ENCODE measurements at places on chromosomes 3 and 15. TPM values are rescaled to one million over a fixed set of nuclear protein-coding genes. Genes with fewer than 3 reads are reported as not detected.

DNA sequence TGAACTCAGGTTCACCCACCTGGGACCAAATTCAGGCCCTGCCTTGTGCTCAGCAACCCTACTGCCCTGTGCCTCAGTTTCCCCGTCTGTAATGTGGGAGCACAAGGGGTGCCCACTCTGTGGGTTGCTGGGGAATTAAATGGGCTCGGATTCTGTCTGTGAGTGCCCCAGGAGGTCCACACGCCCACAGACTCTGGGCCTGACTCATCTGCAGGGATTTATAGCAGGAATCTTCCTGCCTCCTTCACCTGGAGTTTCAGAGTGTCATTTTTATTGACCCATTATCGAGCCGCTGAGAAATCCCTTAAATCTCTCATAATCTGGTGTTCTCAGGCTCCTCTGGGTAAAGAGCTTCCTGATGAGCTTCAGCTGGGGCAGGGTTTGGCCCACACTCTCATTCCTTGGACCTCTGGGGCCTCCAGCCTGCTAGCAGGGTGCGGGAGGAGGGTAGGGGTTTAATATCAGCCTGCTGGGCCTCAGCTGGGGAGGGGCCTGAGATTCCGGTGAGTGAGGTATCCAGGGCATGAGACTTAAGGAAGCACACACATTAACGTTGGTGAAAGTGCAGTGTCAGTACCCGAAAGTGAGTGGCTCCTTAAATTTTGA, 16.4 kb downstream of the C3orf18 start:
- no peak for DNase-seq

GRCh38 chr3:190345027-190345821, 23.0 kb upstream of the CLDN1 start:
- DNase-seq = no peak

DNA sequence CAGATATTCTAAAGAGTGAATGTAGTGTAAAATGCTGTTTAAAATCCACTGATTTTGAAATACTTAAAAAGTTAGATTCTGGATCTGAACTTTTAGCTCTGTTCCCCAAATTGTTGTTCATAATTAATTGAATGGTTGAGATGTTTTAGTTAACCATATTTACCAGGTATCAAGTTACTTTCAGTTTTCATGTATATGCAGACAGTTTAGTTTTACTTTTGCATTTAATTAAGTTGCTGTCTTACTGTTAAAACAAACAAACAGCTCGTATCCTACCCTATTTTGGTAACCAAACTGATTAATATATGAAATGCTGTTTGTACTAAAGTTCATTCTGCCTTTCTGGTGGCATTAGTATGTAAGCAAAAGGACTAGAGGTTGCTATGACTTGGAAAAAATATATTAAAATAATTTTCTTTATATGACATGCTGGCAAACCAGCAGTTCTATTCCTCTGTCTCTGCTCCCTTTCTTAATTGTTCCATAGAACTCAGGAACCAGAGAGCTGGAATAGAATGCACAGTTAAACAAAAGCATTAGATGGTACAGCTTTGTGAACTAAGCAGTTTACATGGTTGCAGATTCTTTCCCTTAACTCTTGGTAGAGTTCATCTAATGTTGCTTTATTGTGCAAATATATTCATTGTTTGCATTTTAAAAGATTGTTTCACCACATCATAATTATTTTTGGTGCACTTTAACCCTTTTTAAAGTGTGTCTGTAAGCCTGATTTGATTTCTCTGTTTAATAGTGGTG, 39.5 kb upstream of the SCAANT1 start:
- DNase-seq = no peak

GRCh38 chr3:132222868-132223538, 94.2 kb upstream of the ACP3 start:
- no peak for DNase-seq

GRCh38 chr3:193870376-193871219, 265.4 kb upstream of the HES1 start:
- no peak for DNase-seq

DNA sequence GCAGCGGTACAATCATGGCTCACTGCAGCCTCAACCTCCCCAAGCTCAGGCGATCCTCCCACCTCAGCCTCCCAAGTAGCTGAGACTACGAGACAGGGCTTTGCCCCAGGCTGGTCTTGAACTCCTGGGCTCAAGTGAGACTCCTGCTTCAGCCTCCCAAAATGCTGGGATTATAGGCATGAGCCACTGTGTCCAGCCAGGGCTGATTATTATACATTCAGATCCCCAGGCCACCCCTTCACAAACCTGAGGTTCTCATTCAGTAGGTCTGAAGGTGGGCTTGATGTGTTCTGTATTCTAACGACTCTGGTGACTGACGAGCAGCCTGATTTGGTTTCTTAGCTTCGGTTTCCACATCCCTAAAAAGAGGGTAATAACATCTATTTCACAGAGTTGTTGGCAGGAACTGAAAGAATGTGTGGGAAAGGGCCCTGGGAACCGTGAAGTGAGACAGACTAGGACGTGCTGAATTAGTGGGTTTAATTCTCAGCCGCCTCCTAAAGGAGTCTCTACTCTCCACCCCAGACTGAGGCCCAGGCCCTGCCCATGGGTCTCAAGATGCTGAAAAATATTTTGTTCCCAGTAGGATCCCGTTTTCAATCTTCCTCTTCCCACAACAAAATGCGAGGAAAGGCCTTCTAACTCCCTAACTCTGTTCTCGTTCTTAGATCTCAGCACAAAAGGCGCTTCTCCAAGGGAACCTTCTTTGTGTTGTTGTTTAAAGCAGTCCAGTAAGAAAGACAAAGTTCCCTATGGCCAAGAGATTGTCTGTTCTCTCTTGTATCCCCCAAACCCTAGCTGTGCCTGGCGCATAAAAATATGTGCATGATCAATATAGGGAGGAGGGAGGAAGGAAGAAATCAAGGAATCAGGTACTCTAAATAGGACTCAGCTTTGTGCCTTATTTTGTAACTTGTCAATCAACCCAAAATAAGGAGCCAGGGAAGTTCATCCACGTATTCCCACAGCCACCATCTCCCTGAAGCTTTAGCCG, 210.0 kb upstream of the TOPAZ1 start:
- DNase-seq = no peak

CCDC39 gene
- not detected for total RNA-seq

Measured in Karpas-422 (cell line).